ENCODE measurements at places on chromosomes 13 and 19.

DNA sequence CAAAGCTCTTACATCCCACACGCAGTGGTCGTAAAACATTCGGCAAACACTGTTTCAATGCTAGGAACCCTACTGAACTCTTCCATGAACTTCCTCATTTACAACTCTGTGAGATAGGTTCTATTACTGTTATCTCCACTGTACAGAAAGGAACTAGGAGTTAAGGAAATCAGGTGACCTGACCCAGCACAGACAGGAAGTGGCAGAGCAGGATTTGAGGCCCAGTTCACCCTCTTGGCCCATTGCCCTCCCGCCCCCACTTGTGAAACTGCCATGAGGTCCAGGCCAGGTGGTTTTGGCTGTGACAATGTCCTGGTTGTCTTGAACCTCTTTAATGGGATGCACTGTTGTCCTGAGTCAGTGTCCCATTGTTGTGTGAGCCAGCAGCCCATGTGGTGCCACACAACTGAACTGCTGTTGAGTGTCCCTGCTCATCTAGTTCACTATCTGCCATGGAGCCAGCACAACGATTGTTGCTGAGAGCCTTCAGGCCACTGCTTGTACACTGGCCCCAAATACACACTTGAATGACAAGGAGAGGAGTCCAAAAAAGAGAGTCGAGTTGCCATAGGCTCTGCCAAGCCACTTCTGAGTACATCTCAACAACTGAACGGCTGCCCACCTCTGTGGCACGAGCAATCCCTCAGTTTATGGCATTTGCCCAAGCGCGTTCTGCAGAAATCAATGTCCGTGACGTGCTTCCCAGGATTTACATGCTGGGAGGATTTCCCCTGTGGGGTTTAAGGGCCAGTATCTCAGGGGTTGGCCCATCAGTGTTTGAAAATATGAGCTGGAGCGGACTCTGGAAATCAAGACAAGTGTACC lies 484.6 kb downstream of the TSHZ3 start:
- no peak for DNase-seq

GRCh38 chr19:31801611-31802010 lies 452.4 kb upstream of the TSHZ3 start:
- no peak for DNase-seq

DNA sequence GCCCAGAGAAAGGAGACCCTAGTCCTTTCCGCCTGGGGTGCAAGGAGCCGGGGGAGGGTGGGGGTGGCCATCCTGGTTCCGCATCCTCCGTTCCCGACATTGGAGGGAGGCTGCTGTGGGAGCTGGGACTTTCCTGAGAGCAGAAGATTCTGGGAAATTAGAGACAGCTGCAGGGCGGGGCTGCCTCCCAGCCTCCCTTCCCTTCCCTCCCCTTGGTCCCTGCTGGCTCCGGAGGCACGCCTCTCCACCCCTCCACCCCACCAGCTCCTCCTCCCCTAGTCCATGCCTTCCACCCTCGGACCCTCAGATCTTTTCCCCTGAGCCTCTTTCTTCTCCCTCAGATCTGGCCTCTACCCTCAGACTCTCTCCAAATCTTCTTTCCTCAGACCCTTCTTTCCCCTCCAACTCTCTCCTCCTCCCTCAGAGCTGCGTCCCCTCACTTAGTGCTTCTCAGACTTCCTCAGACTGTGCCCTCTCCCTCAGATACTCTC lies 3.1 kb upstream of the BCL3 start:
- no peak for DNase-seq

DNA sequence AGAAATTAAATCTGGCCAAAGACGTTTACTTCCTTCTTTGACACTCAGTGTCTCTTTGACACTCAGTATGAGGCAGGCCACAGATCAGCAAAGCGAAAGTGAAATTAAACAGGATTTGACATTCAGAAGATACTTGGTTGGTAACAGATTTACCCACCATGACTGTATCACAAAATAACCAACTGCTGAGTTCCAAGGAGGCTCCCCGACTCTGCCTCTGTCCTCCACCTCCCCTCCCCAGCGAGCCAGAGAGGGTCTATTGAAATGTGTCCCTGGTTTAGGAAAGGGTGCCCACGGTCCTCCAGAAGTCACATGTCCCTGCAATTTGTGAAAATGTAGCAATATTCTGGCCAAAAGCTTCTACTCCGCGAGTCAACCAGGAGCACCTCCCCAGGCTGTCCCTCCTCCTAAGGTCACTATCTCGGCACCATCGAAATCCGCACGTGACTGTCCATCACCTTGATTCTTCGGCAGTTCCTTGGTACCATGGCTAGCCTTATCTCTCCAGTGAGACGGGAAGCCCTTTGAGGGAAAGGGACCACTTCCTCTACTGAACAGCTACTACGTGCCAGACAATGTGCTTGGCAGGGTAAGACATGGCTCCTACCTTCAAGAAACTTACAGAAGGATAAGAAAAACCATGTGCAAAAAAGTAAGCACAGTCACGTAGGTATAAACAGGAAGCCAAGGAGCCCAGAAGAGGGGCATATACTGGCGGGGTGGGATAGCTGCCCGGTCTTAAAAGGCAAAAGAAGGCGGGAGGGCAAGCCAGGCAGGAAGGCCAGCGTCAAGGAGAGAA lies 1.5 kb downstream of the N4BP2L1 start:
- DNase-seq: no peak

- DNase-seq: no peak
These were observed 31.5 kb downstream of the MYO1F start for GRCh38 chr19:8545743-8546142.

GRCh38 chr19:14097532-14098151 lies 7.1 kb upstream of the SAMD1 start:
- DNase-seq: no peak

GRCh38 chr13:100454876-100455275 lies 133.7 kb downstream of the GGACT start:
- DNase-seq: no peak

DNA sequence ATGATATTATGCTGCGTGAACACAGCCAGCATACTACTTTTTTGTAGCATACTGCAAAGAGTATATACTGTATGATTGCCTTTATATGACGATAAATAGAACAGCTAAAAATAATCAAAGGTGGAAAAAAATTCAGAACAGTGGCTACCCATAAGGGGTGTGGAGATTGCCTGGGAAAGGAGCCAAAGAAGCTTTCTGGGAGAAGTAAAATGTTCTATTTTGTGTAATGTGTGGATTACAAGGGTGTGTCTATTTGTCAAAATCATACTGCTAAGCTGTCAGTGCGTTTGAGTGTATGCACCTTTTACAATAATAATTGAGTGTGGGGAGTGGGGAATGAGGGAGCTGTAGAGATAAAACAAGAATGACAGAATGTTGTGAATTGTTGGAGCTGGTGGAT lies 45.2 kb upstream of the MTIF3 start:
- no peak for DNase-seq

DNA sequence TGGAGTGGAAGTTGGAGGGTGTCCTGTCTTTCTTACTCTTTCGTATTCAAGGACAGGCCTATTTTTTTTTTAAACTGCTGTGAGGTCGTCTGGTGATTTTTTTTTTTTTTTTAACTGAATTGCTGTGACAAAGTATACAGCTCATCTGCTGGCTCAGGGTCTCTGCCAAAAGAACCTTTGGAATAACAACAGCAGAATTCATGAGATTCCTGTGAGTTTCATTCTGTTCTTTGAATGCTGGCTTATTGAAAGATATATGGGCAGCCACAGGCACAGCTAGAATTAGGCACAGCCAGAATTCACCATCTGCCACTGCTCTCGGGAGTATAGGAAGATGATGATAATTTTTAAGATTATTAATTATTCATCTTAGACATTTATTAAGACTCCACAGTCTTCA lies 21.4 kb upstream of the FRY start:
- DNase-seq: no peak

DNA sequence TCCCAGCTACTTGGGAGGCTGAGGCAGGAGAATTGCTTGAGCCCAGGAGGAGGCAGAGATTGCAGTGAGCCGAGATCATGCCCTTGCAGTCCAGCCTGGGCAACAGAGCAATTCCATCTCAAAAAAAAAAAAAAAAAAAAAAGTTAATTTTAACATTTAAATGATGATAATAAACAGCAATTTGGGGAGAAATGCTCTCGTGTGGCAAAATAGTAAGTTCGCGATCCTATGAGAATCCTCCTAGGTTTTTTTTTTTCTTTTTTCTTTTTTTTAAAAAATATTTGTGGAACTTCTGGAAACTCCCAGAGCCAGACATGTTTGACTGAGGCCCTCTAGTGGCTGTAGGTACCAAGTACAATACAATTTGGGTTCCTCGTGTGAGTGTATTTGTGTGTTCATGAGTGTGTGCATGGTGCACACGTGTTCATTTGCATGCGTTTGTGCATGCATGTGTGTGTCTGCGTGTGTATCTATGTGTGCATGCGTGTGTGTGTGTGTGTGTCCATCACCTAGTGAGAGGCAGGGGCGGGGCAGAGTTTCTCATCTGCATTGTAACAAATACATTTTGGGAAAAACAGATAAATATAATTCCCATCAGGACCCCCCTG lies 31.2 kb downstream of the TMPRSS9 start:
- DNase-seq: no peak

GRCh38 chr13:113547238-113547971 lies 37.1 kb upstream of the TFDP1 start:
- DNase-seq: no peak

GRCh38 chr19:54551950-54552912 lies 21.4 kb upstream of the LILRA2 start:
- no peak for DNase-seq

GRCh38 chr13:34340534-34340933 lies 522.6 kb downstream of the RFC3 start:
- no peak for DNase-seq

DNA sequence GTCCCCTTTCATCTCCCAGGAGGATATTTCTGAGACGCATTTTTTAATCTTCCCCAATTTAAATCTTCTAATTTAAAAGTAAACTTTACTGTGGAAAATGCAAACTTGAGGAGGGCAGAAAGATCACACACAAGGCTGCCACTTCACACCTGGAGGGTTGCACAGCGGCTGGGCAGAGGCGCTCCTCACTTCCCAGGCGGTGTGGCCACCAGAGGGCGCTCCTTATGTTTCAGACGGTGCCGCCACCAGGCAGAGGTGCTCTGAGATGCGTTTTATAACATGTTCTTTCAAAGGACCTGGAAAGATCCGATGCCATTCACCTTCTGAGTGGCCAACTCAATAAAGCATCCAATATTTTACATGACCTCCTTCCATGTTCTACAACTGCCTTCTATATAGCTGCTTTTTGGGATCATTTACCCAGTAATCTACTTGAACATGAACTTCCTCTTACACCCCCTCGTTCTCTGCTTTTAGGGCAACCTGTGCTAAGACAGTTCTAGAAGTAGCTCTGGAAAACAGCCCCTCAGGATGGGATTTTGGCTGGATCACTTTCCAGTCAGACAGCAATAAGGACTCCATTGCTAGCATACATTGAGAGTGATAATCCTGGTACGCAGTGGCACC lies 14.8 kb upstream of the MTUS2 start:
- no peak for DNase-seq

DNA sequence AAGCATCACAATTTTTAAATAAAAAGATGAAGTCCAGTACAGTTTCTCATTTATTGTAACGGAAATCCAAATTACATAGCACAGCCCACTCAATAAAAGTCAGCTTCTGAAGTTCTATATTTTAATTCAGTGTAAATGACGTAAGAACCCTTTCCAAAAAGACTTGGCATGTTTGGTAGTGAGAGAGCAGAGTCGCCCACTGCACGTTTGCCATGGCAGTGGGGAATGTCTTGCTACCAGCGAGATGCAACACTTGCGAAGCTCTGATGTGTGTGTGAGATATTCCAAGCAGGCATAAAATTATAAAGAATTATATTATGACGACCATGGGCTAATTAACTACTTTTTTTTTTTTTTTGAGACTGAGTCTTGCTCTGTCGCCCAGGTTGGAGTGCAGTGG lies 190.1 kb downstream of the SLC7A1 start:
- no peak for DNase-seq

- DNase-seq: no peak
These were observed 8.9 kb upstream of the AMER2 start for GRCh38 chr13:25180775-25181537.

GRCh38 chr13:78826936-78827335 lies 168.0 kb upstream of the OBI1 start:
- DNase-seq: no peak

All from stimulated activated CD8-positive, alpha-beta memory T cell treated with anti-CD3 and anti-CD28 coated beads, Interleukin-4, amount 100 ng/mL, for 4 hours (primary cell).